ENCODE measurements at places on chromosomes 4 and X.

GRCh38 chr4:164734484-164734883 lies 19.4 kb upstream of the SMIM31 start:
- DNase-seq: no peak

GRCh38 chrX:21781525-21781924 lies 23.6 kb upstream of the SMPX start:
- DNase-seq: no peak

GRCh38 chr4:63036159-63036866 lies 1372.9 kb downstream of the TECRL start:
- DNase-seq: no peak

GRCh38 chrX:39830414-39830813 lies 267.3 kb downstream of the BCOR start:
- no peak for DNase-seq

GRCh38 chr4:163398238-163398637 lies 54.5 kb downstream of the NPY5R start:
- DNase-seq: no peak

GRCh38 chrX:68705986-68706385 lies 58.5 kb downstream of the STARD8 start:
- DNase-seq: no peak

GRCh38 chr4:156378033-156378665 lies 424.5 kb upstream of the CTSO start:
- DNase-seq: no peak

DNA sequence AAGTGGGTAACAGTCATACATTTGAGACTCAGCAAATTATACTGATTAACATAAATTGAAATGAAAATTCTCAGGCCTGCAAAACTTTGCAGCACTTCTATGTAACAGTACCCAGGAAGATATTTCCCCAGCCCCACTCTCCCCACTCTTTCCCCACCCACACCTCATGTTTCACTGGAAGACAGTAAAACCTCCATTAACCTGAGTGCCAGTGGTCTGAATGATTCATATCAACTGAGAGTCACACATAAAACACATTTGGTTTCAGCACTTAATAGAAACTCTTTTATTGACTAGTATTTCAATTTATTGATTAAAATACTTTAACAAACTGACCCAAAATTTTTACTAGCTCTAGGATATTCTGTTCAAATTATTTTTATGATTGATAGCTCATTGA lies 6.9 kb downstream of the CXCL6 start:
- DNase-seq: no peak

GRCh38 chr4:74394476-74395136 lies 29.7 kb downstream of the EREG start:
- DNase-seq: no peak

DNA sequence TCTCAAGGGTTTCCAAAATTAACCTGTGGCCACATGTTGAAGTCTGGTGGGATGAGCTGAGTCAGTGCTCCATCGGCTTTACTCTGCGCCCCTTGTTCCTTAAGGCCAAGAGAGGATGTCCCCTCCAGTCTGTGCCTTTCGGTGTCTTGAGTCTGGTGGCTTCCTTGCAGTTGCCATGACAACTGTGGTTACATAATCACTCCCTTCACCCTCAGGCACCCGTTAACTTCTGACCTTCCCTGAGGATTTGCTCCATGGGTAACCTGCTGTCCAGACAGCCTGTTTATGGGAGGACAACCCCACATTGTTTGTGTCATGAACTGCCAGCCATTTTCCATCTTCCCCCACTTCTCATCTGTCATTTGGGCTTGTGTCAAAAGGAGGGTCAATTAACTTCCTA lies 401.1 kb upstream of the LCORL start:
- DNase-seq: no peak

DNA sequence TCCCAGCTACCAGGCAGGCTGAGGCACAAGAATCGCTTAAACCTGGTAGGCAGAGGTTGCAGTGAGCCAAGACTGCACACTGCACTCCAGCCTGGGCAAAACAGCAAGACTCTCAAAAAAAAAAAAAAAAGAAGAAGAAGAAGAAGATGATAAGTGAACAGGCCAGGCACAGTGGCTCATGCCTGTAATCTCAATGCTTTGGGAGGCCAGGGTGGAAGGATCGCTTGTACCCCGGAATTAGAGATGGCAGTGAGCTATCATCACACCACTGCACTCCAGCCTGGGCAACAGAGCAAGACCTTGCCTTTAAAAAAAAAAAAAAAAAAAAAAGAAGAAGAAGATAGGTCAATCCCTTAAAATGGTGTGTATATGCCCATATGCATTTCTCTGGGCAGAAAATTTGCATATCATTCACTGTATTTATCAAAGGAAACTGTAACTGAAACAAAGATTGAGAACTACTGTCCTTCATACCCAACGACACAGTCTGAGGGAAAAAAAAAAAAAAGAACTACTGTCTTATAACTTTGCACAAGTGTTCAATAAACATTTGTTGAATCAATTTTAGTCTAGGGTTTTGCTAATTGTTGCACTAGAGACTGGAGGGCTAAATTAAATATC lies 2.3 kb downstream of the RFC1 start:
- no peak for DNase-seq

DNA sequence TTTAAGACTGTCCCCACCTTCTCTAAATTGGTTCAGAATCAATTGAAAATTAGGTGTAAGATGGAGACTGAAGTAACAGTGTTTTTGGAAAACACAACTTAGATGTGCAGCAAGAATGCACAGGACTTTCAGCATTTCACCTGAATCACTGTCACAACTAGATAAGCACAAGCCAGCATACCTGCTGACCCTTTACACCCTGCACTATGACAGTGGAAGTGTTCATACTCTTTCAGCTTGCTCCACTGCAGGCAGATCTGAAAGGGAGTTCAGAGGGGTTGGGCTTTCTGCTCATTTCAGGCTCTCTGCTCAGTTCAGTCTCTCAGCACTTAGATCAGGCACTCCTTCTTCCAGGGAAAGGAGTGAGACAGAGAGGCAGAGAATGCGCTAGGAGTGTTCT lies 22.8 kb downstream of the DCUN1D4 start:
- no peak for DNase-seq

- DNase-seq: no peak
Measured at GRCh38 chr4:83574247-83574646, 38.3 kb downstream of the GPAT3 start.

- no peak for DNase-seq
Measured at GRCh38 chr4:949656-950055, 17.4 kb downstream of the TMEM175 start.

- no peak for DNase-seq
Measured at GRCh38 chrX:13474164-13474516, 95.3 kb upstream of the EGFL6 start.

- no peak for DNase-seq
Measured at GRCh38 chr4:53705151-53705764, 114.0 kb upstream of the LNX1 start.

GRCh38 chr4:3440979-3441500 lies 728 bp upstream of the HGFAC start:
- no peak for DNase-seq

DNA sequence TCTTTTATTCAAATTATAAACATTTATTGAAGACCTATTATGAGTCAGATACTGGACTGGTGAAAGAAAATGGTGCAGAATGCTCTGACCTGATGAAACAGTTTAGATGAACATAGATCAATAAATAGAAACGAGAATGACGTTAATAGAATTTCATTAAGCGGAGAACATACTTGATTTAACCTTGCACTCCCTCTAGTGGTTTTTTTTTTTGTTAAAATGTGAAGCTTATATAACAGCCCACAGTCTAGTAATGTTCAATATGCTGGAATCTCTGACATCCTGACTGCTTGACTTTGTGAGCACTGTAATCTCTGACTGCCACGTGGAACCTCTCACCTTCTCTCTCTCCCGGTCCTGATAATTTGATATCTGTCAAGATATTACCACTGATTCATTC lies 32.3 kb downstream of the HDAC8 start:
- DNase-seq: no peak

- DNase-seq: no peak
Measured at GRCh38 chr4:73952352-73952751, 29.5 kb downstream of the PF4 start.

DNA sequence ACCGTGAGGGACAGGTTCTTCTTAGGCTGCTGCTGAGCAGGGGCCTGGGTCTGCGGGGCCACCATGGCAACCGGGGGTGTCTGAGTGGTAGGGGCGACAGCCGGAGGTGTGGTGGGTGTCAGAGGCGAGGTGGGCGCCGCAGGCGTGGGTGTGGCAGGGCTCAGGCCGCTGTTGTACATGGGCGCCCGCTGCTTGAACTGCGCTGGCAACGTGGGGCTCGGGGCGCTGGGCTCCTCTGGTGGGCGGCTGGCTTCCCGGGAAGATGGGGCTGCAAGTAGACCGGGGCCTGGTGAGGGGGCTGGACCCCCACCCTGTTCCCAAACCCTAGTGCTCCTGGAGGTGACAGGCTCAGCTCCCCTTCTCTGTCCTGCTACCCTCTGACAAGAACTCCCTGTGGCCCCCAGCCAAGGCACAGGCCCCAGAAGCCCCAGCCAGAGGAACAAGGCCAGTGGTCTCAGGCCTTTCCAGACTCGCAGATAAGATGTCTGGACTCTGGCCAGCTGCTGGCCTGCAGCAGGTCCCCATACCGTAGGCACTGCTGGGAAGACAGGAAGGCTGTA lies 24.8 kb downstream of the NELFA start:
- no peak for DNase-seq

DNA sequence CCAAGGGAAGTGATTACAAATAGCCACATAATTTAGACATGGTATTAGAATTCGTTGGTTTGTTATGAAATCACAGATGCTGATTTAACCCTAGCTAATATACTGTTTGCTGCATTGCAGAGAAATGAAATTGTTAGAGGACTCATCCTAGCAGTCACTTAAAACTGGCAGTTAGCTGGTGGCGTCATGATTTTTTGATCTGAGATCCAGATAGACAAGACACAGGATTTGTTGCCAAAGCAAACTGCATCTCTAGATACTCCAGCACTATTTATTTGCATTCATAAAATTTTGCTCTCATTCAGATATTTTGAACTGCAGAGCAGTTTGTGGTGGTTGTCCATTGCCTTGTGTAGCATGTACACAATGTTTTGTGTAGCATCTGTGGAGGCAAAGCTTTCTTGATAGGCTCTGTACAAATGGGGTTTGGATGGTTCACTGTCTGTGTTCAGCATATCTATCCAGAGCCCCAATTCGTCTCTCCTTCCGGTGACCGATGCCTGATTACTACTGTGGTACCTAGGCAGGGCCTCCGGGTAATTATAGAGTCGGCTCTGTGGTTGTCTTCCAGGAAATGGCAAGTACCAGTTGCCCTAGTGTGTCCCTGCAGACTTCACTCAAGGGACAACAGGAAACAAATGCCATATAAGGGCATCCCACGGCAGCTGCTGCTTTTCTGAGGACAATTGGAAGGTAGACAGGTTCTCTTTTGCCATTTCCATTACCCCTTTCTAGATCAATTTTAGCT lies 30.1 kb upstream of the SPARCL1 start:
- no peak for DNase-seq

GRCh38 chr4:24770032-24770584 lies 25.3 kb upstream of the SOD3 start:
- DNase-seq: no peak

GRCh38 chr4:89039730-89040338 lies 17.2 kb downstream of the FAM13A start:
- DNase-seq: no peak

DNA sequence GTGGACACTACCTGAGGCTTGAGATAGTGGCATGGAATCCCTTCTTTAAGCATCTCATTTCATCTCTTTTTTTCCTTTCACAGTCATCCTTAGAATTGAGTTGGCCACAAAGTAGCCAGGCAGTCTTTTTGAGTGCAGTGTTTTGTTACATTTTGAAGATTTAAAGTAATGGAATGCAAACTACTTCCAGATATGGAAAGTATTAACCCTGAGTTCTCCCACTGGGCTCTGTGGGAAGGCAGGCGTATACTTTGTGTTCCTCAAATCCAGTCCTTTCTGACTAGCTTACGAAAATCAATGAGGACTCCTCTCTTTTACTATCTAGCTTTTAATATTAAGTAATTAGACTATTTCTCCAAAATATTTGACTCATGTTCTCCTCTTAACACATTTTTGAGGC lies 29.9 kb downstream of the PCDH10 start:
- DNase-seq: no peak

GRCh38 chrX:16963216-16963615 lies 16.8 kb downstream of the REPS2 start:
- DNase-seq: no peak

DNA sequence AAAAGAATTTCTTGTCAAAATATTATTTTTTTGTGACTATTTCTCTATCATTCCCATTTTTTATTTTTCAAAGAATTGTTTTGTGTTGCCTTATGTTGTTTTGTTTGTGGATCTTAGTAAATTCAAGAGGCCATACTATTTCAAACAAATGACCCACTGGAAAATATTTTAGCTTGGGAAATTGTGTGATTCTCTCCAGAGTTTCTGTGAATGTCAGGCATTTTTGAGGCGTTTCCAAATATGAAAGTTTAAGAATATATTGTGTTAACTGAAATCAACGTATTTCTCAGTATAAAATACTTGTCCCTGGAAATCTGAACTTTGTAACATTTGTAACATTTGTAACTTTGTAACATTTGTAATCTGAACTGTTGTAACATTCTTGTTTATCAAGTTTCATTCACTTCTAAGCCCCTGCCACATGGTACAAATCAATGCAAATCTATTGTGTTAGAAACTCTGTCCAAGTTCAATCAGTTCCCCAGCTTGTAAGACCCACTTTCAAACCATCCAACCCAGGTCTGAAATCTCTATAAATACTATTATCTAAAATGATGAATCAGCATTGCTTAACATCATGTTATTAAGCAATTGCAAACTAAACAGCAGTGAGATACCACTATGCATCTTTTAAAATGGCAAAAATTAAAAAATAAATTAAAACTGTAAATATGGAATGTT lies 465.4 kb upstream of the GRID2 start:
- DNase-seq: no peak

GRCh38 chr4:166078383-166078782 lies 205.3 kb downstream of the TLL1 start:
- DNase-seq: no peak

DNA sequence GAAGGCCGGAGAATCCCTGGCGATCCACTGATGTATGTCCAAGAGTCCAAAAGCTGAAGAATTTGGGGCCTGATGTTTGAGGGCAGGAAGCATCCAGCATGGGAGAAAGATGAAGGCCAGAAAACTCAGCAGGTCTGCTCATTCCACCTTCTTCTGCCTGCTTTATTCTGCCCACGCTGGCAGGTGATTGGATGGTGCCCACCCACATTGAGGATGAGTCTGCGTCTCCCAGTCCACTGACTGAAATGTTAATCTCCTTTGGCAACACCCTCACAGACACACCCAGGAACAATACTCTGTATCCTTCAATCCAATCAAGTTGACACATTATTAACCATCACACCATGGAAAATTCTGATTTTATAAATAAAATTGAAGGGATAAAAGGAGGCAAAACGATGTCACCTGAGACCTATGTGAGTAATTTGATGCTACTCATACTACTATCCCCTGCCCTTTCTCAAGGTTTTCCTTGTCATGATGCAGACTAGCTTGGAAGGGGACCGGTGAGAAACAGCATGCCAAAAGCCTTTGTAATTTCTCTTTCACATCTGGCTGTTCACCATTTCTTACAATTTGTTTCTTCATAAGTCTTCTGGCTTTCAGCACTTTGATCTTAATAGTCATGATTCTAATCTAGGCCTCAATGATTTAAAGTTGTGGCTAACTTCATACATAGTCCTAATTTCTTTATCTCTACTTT lies 9.7 kb upstream of the PYURF start:
- no peak for DNase-seq
